ENCODE measurements at places on chromosomes 5 and 9. TPM values are rescaled to one million over a fixed set of nuclear protein-coding genes. Genes with fewer than 3 reads are reported as not detected.

PCDHA7 gene
- 4.9 TPM for total RNA-seq

NINJ1 gene
- 39.5 TPM for total RNA-seq

DAB2 gene
- total RNA-seq, result 43.9 TPM

GRCh38 chr9:72597181-72597517 is 75.7 kb downstream of the TMC1 start:
- no peak overlapping the region for H3K4me3 ChIP-seq
- DNase-seq, result no peak
- no peak overlapping the region for H3K27ac ChIP-seq
- no peaks in the 10 kb centered on the region for H3K36me3 ChIP-seq
- no peaks in the 10 kb centered on the region for H3K27me3 ChIP-seq
- H3K4me1 ChIP-seq, result peaks cover 2% of the 10 kb centered on the region

TAF1L gene
- total RNA-seq, result not detected

WNK2 gene
- 345 TPM for total RNA-seq

C5orf52 gene
- total RNA-seq, result not detected

- H3K27me3 ChIP-seq, result no peaks in the 10 kb centered on the region
- H3K4me1 ChIP-seq, result no peaks in the 10 kb centered on the region
- no peak overlapping the region for H3K4me3 ChIP-seq
- DNase-seq, result no peak
- no peak overlapping the region for H3K27ac ChIP-seq
Measured at GRCh38 chr5:95080030-95080429, 204.9 kb downstream of the MCTP1 start.

ANKRD55 gene
- total RNA-seq, result not detected

MOB3B gene
- total RNA-seq, result 15.3 TPM

GRCh38 chr5:50947906-50948683 is 281.7 kb downstream of the PARP8 start:
- H3K4me3 ChIP-seq, result no peak overlapping the region
- no peak overlapping the region for H3K27ac ChIP-seq
- no peaks in the 10 kb centered on the region for H3K36me3 ChIP-seq
- peaks cover 4% of the 10 kb centered on the region for H3K27me3 ChIP-seq

STPG3 gene
- total RNA-seq, result not detected

DNA sequence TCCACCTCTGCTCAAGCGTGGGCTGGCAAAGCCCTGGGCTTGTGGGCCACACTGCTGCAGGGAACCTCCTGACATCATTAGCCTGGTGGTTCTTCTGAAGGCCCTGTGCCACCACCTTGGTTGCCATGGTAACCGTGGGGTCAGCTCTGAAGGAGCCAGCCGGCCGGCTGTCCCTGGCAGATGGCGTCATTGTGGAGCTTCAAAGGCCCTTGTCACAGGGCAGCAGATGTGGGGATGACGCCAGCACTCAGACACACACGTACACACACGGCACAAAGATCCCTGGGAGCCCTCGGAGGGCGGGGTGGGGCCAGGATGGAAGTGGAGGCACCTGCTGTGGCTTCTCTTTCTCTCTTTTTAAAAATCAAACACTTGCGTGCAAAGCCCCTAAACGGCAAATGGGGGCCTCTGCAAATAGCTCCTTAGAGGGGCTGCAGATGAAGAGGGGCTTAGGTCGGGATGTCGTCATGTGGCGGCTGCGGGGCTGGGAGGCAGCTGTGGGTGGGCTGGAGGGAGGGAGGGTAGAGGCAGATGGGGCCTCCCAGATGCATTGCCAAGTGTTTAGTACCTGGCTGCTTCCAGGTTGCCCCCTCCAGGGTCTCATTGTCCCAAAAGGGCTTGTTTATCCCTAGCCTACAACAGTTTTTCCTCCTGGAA is 19.5 kb upstream of the RPL26L1 start:
- no peaks in the 10 kb centered on the region for H3K27me3 ChIP-seq
- H3K4me1 ChIP-seq, result peaks cover 2% of the 10 kb centered on the region
- no peak for DNase-seq
- peaks cover 31% of the 10 kb centered on the region for H3K36me3 ChIP-seq
- H3K27ac ChIP-seq, result no peak overlapping the region
- no peak overlapping the region for H3K4me3 ChIP-seq

GRCh38 chr9:128887914-128888350 is 6.0 kb downstream of the LRRC8A start:
- no peak overlapping the region for H3K27ac ChIP-seq
- peaks cover 10% of the 10 kb centered on the region for H3K4me1 ChIP-seq
- peaks cover 6% of the 10 kb centered on the region for H3K36me3 ChIP-seq
- H3K4me3 ChIP-seq, result no peak overlapping the region

BRD8 gene
- 141 TPM for total RNA-seq

SOX30 gene
- not detected for total RNA-seq

UNC5A gene
- 2.8 TPM for total RNA-seq

DNA sequence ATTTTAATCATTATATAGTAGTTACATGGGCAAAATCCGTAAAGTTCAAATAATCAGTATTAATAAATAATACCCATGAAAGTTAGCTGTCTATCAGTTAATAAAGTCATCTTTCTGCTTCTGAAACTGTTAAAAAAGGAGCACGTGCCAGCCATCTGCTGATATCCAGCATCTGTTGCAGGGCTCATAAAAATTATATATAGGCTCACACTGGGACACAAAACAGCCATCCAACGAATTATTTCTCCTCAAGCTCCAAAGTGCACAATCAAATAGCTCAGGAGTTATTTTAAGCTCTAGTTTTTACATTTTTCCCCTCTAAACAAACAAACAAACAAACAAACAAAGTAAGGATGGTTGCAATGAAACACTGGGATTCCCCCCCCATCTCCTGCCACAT is 48.3 kb downstream of the MRPS27 start:
- H3K4me1 ChIP-seq, result peaks cover 8% of the 10 kb centered on the region
- no peak overlapping the region for H3K4me3 ChIP-seq
- no peak overlapping the region for H3K27ac ChIP-seq
- no peaks in the 10 kb centered on the region for H3K27me3 ChIP-seq

- peak; percentile 39 for DNase-seq
- peaks cover 13% of the 10 kb centered on the region for H3K36me3 ChIP-seq
- peak overlapping the region; percentile 55 for H3K27ac ChIP-seq
Measured at GRCh38 chr5:154446195-154447088, 645 bp downstream of the SAP30L start.

DNA sequence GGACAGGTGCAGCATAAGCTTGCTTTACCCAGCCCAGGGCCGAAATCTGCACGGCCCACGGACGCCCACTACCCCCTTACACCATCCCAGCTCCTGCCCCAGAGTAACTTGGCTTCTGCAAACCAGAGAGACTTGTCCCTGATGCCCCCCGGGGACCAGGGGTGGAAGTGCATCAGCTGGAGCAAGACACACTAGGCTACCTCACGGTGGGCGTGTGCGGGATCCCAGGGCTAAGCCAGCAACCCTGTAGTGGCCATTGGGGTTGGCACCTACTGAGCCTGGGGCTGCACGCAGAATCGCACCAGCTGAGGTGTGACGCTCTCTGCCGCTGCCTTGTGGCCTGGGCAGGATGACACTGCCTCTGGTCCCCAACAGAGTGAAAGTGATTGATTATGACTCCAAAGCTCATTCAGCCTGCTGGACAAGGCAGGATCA is 6.1 kb upstream of the ZNF79 start:
- no peak overlapping the region for H3K27ac ChIP-seq
- no peaks in the 10 kb centered on the region for H3K27me3 ChIP-seq
- DNase-seq, result no peak
- H3K36me3 ChIP-seq, result peaks cover 2% of the 10 kb centered on the region
- H3K4me3 ChIP-seq, result no peak overlapping the region

GRCh38 chr9:134366223-134367031 is 40.2 kb downstream of the RXRA start:
- H3K4me3 ChIP-seq, result no peak overlapping the region
- H3K27me3 ChIP-seq, result no peaks in the 10 kb centered on the region
- no peaks in the 10 kb centered on the region for H3K36me3 ChIP-seq

GRCh38 chr5:66553916-66554575 is 42.1 kb upstream of the MAST4 start:
- no peaks in the 10 kb centered on the region for H3K27me3 ChIP-seq
- no peak for DNase-seq
- H3K4me3 ChIP-seq, result no peak overlapping the region
- H3K36me3 ChIP-seq, result peaks cover 1% of the 10 kb centered on the region
- H3K4me1 ChIP-seq, result peaks cover 7% of the 10 kb centered on the region
- H3K27ac ChIP-seq, result no peak overlapping the region

- peaks cover 3% of the 10 kb centered on the region for H3K4me1 ChIP-seq
- H3K4me3 ChIP-seq, result no peak overlapping the region
- DNase-seq, result no peak
- no peak overlapping the region for H3K27ac ChIP-seq
- peaks cover 15% of the 10 kb centered on the region for H3K27me3 ChIP-seq
Measured at GRCh38 chr5:151537044-151537443, 54.1 kb downstream of the FAT2 start.

GRCh38 chr5:96885518-96886338 is 9.4 kb downstream of the ERAP2 start:
- DNase-seq, result no peak
- no peak overlapping the region for H3K4me3 ChIP-seq
- H3K4me1 ChIP-seq, result no peaks in the 10 kb centered on the region
- no peak overlapping the region for H3K27ac ChIP-seq

PCDHB8 gene
- 2.8 TPM for total RNA-seq

- no peak overlapping the region for H3K4me3 ChIP-seq
- H3K27ac ChIP-seq, result no peak overlapping the region
- H3K36me3 ChIP-seq, result no peaks in the 10 kb centered on the region
- H3K4me1 ChIP-seq, result peaks cover 5% of the 10 kb centered on the region
- no peak for DNase-seq
- H3K27me3 ChIP-seq, result peaks cover 2% of the 10 kb centered on the region
Measured at GRCh38 chr5:125298258-125298657, 551.8 kb upstream of the ZNF608 start.

DNA sequence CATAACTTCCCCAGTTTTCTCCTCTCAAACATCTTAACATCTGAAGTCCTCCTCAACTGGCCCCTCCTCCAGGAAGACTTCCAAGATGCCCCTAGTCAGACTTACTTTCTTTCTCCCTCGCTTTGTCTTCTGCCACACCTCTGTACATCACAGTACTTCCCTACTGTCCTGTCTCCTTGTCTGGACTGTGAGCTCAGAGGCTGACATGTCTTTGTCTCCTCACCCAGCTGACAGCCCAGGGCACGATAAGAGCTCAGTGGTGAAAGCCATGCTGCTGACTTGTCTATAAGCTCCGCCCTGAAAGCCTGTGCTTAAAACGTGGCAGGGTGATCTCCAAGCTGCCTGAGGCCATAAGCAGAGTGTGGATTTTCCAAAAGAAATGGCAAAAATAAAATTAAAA is 33.0 kb upstream of the SLC25A51 start:
- no peak for DNase-seq
- H3K4me1 ChIP-seq, result peaks cover 4% of the 10 kb centered on the region
- H3K27me3 ChIP-seq, result no peaks in the 10 kb centered on the region

DNAH5 gene
- total RNA-seq, result 1.4 TPM

GRCh38 chr9:112620388-112620787 is 97.5 kb downstream of the INIP start:
- H3K4me1 ChIP-seq, result peaks cover 8% of the 10 kb centered on the region
- peaks cover 17% of the 10 kb centered on the region for H3K36me3 ChIP-seq
- DNase-seq, result no peak
- no peaks in the 10 kb centered on the region for H3K27me3 ChIP-seq
- no peak overlapping the region for H3K27ac ChIP-seq

DNA sequence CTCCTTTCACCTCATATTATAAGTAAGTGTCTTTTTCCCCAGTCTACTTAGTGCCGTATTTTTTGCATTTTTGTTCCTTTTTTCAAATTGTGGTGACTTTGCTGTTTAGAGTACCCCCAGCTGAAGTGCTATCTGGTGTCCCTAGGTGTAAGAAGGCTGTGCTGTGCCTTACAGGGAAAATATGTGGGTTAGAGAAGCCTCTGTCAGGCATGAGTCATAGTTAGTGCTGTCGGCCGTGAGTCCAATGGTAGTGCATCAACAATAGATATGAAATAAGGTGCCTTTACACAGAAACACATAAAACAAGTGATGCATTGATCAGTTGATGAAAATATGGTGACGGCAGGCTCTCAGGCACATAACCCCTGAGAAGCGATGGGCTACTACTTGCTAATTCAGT is 20.1 kb downstream of the SYK start:
- H3K4me3 ChIP-seq, result no peak overlapping the region
- H3K27ac ChIP-seq, result no peak overlapping the region
- no peaks in the 10 kb centered on the region for H3K4me1 ChIP-seq
- peaks cover 7% of the 10 kb centered on the region for H3K36me3 ChIP-seq
- DNase-seq, result no peak

FCN2 gene
- not detected for total RNA-seq

ESM1 gene
- not detected for total RNA-seq

AMBP gene
- total RNA-seq, result 678 TPM

DNA sequence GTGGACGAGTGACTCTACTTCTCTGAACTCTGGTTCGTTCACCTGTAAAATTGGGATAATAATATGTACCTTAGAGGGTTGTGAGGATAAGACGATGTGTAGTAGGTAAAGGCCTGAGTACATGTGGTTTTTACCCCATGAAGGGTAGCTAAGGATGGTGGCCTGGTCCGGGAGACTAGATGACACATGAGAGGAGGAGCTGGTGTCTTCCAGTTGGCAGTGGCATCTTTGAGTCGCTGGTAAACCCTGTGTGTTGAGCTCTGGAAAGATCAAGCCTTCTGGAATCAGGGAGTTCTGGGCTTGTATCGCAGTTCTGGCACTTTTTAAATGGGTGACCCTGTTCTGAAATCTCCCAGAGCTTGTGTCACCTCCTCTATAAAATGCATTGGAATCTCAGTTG is 166.4 kb upstream of the ZNF618 start:
- no peak overlapping the region for H3K27ac ChIP-seq
- DNase-seq, result no peak
- peaks cover 2% of the 10 kb centered on the region for H3K36me3 ChIP-seq

- no peak overlapping the region for H3K4me3 ChIP-seq
- no peak overlapping the region for H3K27ac ChIP-seq
- no peak for DNase-seq
- H3K27me3 ChIP-seq, result no peaks in the 10 kb centered on the region
- H3K4me1 ChIP-seq, result peaks cover 19% of the 10 kb centered on the region
- no peaks in the 10 kb centered on the region for H3K36me3 ChIP-seq
Measured at GRCh38 chr5:96256795-96257470, 176.1 kb downstream of the PCSK1 start.

GRCh38 chr9:117178596-117179375 is 236.1 kb downstream of the ASTN2 start:
- H3K4me3 ChIP-seq, result no peak overlapping the region
- H3K27me3 ChIP-seq, result no peaks in the 10 kb centered on the region

IL7R gene
- not detected for total RNA-seq

GRCh38 chr5:147490989-147491388 is 18.9 kb downstream of the DPYSL3 start:
- H3K36me3 ChIP-seq, result no peaks in the 10 kb centered on the region
- DNase-seq, result no peak
- H3K27me3 ChIP-seq, result peaks cover 5% of the 10 kb centered on the region
- no peak overlapping the region for H3K27ac ChIP-seq
- H3K4me3 ChIP-seq, result no peak overlapping the region
